NCI-H446 (cell line): ENCODE measurements at places on chromosomes 5 and 9.

- DNase-seq: no peak
These were observed 11.5 kb downstream of the GPBP1 start for GRCh38 chr5:57185313-57185712.

GRCh38 chr9:25677301-25678146 is 720 bp downstream of the TUSC1 start:
- DNase-seq: peak; percentile 75

DNA sequence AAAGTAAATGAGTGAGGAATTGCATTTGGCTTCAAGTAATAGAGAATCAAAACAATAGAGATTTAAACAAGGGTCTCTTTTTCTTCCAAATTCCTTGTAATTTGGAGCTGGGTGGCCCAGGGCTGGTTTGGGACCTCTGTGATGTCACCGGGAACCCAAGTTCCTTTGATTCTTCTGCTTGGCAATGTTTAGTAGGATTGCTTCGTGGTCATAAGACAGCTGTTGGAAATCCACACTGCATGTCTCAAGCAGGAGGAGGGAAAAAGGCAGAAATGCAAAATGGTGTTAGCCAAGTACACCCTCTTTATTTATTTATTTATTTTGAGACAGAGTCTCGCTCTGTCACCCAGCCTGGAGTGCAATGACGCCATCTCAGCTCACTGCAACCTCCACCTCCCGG is 72.6 kb upstream of the IL12B start:
- DNase-seq: no peak

- no peak for DNase-seq
These were observed 174.3 kb downstream of the EFNA5 start for GRCh38 chr5:107496466-107496865.

- DNase-seq: no peak
These were observed 4.2 kb downstream of the LOX start for GRCh38 chr5:122073864-122074263.

DNA sequence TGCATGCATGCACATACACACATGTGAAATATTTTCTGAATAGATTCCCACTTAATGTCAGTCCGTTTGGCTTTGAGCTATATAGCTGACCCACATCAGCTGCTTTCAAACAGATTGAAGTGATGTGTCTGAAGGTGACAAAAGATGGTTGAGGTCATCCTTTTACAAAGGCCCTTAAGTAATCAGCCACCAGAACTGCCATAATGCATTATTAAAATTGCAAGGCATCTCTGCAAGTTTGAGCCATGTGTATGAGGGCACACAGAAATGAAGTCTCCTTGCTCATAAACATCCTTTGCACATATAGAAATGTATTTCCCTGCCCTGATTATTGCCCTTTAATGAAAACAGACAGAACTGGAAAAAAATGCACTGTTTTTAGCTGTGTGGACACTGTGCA is 1043.0 kb upstream of the C9orf72 start:
- DNase-seq: no peak

DNA sequence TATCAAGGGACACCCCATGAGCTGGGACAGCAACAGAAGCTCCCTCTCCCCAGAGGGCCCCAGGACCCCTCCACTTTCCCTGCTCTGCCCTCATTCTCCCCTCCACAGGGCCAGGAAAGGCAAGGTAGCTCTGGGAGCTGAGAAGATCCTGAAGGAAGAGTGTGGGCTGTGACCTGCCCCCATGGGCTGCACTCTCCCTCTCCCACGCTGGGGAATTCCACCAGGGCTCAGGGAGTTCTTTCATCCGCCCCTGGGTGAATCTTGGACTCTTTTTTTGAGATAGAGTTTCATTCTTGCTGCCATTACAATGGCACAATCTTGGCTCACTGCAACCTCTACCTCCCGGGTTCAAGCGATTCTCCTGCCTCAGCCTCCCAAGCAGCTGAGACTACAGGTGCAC is 73.8 kb downstream of the C9orf50 start:
- DNase-seq: no peak

DNA sequence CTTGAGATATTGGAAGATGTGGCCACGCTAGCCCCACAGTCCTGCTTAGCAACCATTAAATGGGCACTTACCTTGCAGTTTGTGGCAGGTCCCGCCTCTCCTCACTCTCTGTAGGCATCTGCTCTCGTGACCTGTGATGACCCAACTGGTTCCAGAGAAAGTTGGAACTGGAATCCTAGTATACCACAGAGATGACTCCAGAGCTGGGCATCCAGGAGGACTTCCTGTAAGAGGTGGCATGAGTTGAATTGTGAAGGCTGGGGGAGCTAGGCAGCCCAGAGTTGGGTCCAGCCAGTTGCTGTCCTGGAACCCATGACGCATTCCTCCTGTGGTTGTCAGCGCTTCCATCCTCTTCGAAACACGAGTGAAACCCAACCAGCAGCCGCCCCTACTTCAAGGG is 1.6 kb upstream of the ADAMTS2 start:
- no peak for DNase-seq

GRCh38 chr9:128627127-128627715 is 29.4 kb downstream of the DYNC2I2 start:
- no peak for DNase-seq

DNA sequence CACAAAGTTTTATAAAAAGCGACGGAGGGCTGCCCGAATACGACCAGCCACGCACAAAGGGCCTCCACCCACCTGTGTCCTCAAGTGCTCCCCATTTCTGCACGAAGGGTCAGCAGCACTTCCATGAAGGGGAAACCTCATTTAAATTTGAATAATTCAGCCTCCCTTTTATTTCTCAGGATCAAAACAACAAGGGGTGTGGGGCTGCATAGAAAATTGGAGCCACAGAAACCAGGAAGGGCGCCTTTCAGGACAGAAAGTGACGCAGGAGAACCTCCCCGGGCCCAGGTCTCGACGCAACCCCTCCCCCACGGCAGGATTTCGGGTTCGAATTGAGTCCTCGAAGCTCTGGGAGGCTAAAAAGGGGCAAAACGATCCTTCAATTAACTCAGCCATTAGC is 2.1 kb downstream of the NRARP start:
- no peak for DNase-seq

DNA sequence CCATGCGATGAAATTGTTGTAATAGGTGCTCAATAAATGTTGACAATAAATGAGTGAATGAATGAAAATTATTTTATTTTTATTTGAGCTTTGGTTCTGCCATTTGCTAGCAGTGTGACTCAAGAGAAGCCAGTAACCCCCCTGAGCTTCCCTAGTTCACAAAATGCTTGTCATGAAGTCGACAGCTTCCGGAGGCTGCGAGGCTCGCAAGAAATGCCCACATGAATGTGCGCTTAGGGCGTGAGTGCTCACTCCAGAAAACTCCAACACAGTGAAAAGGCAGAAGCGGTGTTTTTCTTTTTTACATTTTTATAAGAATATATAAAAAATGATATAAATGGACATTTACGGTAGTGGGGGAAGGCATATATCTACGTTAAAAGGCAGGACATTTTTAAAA is 26.5 kb downstream of the CDKN2A start:
- no peak for DNase-seq

DNA sequence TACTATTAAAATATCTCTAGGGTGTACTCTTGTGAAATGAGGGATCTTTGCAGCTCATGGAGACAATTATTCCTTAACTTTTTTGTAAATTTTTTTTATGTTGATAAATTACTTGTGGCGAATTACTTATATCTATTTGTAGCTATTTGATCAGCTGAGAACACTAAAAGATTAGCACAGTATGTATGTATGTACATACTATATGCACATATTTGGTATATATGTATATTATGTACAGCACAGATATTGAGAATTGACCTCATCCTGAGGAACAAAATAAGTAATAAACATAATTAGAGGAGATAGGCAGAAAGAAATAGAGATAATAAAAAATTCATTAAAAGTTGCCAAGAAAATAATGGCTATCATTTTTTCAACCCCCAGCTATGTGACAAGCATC is 11.8 kb downstream of the CDKN2A start:
- no peak for DNase-seq

DNA sequence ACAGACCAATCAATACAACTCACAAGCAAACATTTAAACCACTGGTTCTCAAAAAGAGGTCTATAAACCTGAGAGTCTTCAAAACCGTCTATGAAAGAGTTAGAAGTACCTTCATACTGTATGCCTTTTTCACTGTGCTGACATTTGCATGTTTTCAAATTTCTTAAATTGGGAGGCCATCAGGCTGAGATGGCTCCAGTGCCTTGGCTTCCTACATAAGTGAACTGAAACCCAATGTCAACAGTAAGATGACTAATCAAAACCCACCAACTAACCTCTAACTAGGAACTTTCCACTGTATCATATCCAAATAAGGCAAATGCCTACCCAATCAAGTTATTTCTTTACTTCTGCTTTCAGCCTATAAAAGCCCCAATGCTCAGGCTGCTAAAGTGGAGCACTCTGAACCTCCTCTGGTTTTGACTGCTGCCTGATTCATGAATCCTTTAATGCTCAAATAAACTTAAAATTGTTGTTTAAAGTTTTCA is 35.1 kb downstream of the FAM13B start:
- DNase-seq: no peak

DNA sequence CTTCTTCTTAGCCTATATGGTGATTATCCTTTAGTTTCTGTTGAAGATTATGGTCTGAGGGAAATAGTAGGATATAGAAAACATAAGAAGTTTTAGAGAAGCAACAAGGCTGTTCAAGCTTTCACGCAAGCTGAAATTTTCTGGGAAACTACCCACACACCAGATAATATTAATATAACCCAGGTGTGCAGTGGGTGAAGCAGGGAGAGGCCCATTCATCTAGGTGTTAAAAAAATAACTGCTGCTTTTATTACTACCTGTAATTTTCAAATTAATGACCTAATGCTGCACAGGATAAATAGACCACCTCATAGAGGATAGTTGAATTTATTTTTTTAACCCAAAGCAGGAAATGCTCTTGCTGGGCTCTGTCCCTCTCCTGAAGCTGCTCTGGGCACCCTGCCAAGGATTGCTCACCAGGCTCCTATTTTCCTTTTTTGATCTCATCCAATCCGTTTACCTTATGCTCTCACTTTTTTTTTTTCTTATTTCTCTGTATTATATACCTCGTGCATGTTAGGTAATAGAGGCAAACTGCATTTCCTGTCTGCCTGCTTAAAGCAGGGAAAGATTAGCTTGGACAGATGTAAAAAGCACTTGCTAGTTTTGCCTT is 124.3 kb upstream of the SLC12A2 start:
- no peak for DNase-seq

DNA sequence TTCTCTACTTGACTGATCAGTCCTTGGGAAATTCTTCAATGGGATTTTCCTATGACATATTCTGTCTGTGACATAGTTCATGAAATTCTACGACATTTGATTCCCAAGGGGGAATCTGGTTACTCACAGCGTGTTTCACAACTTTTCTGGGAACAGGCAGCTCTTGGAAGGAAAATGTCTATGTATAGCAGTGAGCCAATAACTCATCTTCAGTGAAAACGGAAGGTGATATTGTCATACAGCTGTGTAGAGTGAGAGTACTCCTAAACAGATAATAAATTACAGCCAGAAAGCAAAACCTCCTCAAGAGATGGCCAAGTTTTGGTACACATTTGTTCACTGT is 91.4 kb downstream of the C9orf152 start:
- no peak for DNase-seq

DNA sequence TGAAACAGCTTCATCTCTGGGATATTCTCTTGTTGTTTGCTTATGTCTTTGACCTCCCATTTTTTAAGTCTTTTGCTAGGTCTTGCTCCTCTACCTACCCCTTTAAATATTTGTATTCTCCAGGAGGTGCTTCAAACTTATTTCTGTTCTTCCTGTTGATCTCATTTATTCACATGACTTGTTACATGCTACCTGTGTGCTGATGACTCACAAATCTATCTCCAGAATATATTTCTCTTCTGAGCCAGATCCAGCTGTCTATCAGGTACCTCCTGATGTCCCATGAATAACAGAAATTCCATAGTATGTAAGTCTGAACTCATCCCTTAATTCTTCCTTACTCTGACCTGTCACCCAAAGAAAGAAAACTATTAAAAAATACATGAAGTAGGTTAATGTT is 11.0 kb downstream of the NIPBL start:
- DNase-seq: no peak

DNA sequence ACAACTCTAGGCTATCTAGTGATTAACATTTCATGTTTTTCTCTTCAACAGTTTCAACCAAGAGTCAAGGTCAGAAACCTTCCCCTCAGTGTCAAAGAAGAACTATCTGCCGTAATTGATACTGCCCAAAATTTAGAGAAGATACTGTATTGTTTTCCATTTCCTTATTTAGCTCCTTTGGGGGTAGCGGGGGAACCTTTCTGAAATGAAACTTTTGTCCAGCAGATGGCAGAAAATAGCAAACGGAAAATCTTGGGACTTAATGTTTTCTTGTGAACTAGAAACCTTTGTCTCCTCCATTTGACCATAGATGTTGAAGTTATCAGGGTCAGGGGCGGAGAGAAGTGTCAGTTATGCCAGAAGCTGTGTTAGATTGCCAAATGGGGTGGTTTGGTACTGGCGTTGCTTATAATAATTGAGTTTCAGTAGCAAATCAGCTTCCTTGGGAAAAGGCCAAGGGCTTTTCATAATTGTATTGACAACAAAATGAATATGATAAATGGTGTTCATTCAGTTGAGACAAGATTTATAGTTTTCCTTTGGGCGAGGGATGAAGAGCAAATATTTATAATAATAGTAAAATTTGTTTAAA is 101.7 kb upstream of the TLX3 start:
- DNase-seq: peak; percentile 32

- peak; percentile 60 for DNase-seq
These were observed 20.3 kb downstream of the RAI14 start for GRCh38 chr5:34676416-34676815.

- DNase-seq: no peak
These were observed 35.1 kb upstream of the NANS start for GRCh38 chr9:98021306-98022040.

DNA sequence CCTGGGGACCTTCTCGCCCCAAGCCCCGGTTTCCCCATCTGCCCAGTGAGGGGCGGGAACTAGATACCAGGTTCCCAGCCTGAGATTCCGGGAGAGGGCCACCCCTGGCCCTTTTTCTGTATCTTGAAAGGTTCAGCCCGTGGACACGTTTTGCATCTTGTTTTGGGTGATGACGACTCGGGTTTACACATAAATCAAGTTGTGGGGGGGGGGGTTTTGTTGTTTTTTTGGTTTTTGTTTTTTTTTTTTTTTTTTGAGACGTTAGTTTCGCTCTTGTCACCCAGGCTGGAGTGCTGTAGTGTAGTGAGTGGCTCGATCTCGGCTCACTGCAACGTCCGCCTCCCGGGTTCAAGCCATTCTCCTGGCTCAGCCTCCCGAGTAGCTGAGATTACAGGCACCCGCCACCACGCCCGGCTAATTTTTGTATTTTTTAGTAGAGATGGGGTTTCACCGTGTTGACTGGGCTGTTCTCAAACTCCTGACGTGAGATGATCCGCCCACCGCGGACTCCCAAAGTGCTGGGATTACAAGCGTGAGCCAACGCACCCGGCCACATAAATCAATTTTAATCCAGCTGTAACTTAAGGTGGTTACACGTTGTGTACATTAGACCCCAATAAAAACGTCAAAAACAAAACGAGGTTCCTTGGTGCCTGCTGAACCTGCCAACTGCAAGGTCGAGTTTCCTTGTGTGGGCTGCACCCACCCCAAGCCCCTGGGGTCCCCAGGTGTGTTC is 1.1 kb upstream of the BRD3 start:
- no peak for DNase-seq

GRCh38 chr5:171647904-171648260 is 137.7 kb upstream of the SMIM23 start:
- no peak for DNase-seq
